ENCODE measurements at places on chromosomes 6 and 20. TPM values are rescaled to one million over a fixed set of nuclear protein-coding genes. Genes with fewer than 3 reads are reported as not detected.

HMGN3 gene
- 121 TPM for polyA plus RNA-seq

DNA sequence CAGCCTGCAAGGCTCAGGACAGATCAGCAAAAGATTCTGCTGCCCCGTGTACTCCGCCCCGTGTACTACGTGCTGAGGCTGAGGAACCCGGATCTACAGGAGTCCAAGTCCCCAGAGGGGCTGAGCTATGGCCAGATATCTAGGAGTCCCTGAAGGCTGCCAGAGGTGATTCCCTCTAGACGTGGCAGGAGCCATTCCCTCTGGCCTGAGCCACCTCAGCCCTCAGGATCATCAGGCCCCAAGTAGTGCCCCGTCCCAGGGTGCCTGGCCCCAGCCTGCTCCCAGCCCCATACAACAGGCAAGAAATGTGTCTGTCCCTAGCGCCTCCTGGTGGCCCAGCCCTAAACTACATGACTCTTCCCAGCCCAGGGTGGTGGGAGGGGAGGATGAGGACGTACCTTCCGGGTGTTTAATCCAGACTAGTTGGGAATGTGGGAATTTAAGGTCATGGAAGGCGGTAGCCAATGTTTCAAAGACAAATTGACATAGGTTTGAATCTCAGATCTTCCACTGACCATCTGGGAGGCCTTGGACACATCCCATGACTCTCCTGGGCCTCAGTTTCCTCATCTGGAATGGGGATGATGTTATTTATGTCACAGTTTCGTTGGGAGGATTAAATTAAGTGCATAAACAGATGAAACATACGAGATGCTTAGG lies 49.4 kb upstream of the PTPN1 start:
- H3K4me1 ChIP-seq, result peaks cover 5% of the 10 kb centered on the region
- no peak overlapping the region for H3K4me3 ChIP-seq
- H3K27me3 ChIP-seq, result no peaks in the 10 kb centered on the region
- DNase-seq, result peak; percentile 87
- no peak overlapping the region for H3K27ac ChIP-seq

LY6G6F gene
- polyA plus RNA-seq, result not detected

GRCh38 chr20:6122873-6123648 lies at the start of gene FERMT1:
Gene FERMT1 (minus strand): TSS chr20:6123030. CDS start chr20:6119554, 3,476 bp downstream.
- peak within 1 kb of the TSS; percentile 34 for H3K27ac ChIP-seq
- no peaks in the 10 kb centered on the region for H3K36me3 ChIP-seq
- H3K27me3 ChIP-seq, result no peaks in the 10 kb centered on the region
- H3K4me3 ChIP-seq, result peak within 1 kb of the TSS; percentile 60
- peaks cover 3% of the 10 kb centered on the region for H3K4me1 ChIP-seq

DNA sequence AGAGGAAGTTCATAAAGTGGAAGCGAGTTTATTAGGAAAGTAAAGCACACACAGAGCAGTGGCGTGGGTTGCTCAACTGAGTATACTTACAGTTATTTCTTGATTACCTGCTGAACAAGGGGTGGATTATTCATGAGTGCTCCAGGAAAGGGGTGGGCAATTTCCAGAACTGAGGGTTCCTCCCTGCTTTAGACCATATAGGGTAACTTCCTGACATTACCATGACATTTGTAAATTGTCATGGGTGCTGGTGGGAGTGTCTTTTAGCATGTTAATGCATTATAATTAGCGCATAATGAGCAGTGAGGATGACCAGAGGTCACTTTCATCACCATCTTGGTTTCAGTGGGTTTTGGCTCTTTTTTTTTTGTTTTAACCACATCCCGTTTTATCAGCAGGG lies 29.8 kb downstream of the PDYN start:
- no peaks in the 10 kb centered on the region for H3K36me3 ChIP-seq
- no peaks in the 10 kb centered on the region for H3K4me1 ChIP-seq
- no peaks in the 10 kb centered on the region for H3K27me3 ChIP-seq
- H3K27ac ChIP-seq, result no peak overlapping the region
- DNase-seq, result no peak

CTCFL gene
- polyA plus RNA-seq, result 0.07 TPM

DNA sequence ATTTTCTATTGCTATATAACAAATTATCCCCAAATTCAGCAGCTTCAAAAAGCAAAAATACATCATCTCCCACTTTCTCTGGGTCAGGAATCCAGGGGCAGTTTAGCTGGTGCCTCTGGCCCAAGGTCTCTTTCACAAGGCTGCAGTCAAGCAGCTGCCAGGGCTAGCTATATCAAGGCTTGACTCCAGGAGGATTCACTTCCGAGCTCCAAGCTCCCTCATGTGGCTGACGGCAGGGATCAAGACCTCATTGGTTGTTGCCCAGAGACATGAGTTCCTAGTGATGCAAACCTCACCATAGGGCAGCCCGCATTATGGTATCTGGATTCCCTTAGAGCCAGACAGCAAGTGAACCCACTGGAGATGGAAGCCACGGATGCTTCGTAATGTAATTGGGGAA lies 1.3 kb upstream of the VNN1 start:
- H3K27ac ChIP-seq, result no peak overlapping the region
- no peaks in the 10 kb centered on the region for H3K27me3 ChIP-seq
- H3K4me1 ChIP-seq, result no peaks in the 10 kb centered on the region
- no peak overlapping the region for H3K4me3 ChIP-seq
- H3K36me3 ChIP-seq, result no peaks in the 10 kb centered on the region

RHAG gene
- polyA plus RNA-seq, result not detected

DNA sequence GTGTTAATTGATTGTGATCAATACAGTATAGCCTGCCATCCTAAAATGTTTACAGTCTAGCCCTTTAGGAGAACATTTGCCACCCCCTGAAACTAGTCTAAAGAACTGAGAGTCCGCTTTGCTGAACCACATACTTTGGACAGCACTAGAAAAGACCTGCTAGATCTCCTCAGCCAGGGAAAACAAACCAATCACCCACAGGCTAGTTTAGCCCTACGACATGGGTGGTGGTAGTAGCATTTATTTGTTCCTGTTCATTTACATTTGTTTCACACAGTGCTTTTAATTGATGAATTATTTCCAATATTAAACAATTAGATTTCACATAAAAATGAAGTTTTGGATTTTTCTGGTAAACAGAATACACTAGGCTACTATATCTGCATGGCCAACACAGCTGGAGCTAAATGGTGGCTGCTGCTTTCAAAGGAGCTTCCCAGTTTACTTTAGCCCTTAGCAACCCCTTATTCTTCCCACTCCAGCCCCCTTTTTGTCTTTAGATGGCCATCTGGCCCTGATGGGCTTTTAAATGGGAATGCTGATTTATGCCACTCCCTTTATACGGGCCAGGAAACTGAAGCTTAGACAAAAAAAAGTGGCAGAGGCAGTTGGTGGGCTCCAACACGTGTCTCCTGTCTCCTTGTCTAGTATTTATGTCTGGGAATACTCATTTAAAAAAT lies 72.4 kb downstream of the ADGRG6 start:
- H3K27me3 ChIP-seq, result no peaks in the 10 kb centered on the region
- no peaks in the 10 kb centered on the region for H3K36me3 ChIP-seq
- H3K4me1 ChIP-seq, result no peaks in the 10 kb centered on the region
- H3K27ac ChIP-seq, result no peak overlapping the region

- no peak overlapping the region for H3K4me3 ChIP-seq
- H3K36me3 ChIP-seq, result no peaks in the 10 kb centered on the region
- H3K27me3 ChIP-seq, result no peaks in the 10 kb centered on the region
- H3K27ac ChIP-seq, result no peak overlapping the region
- DNase-seq, result no peak
- H3K4me1 ChIP-seq, result no peaks in the 10 kb centered on the region
Observed at GRCh38 chr20:51037532-51038115, 14.7 kb upstream of the KCNG1 start.

GGT7 gene
- polyA plus RNA-seq, result 4.4 TPM

- H3K4me1 ChIP-seq, result peaks cover 9% of the 10 kb centered on the region
- H3K4me3 ChIP-seq, result no peak overlapping the region
- DNase-seq, result no peak
- H3K27ac ChIP-seq, result no peak overlapping the region
- H3K36me3 ChIP-seq, result no peaks in the 10 kb centered on the region
Observed at GRCh38 chr6:36659271-36659670, 19.2 kb upstream of the CDKN1A start.

GRCh38 chr20:6780433-6781190 lies 13.1 kb downstream of the BMP2 start:
- no peak for DNase-seq
- H3K27ac ChIP-seq, result no peak overlapping the region
- H3K36me3 ChIP-seq, result no peaks in the 10 kb centered on the region
- no peaks in the 10 kb centered on the region for H3K27me3 ChIP-seq
- H3K4me1 ChIP-seq, result no peaks in the 10 kb centered on the region

- DNase-seq, result peak; percentile 39
- H3K4me1 ChIP-seq, result peaks cover 6% of the 10 kb centered on the region
- no peaks in the 10 kb centered on the region for H3K36me3 ChIP-seq
Observed at GRCh38 chr6:31547727-31548543, 527 bp downstream of the NFKBIL1 start.

DNA sequence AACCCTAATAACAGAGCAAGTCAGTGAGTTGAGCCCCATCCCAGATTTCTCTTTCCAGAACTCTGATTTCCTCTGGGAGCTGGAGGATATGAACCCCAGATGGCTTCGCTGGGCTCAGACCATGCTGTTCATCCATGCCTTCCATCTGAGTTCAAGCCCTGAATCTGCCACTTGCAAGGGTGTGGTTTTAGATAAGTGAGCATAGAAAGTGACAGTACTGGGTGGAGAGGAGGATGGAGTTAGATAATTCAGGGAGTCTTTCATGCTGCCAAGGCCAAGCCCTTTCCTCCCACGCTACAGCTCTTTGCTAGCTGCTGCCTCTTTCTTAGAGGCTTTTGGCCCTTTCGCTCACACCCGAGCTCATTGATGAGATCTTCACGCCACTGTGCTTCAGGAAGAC lies 57.2 kb upstream of the MAFB start:
- no peak overlapping the region for H3K4me3 ChIP-seq
- no peaks in the 10 kb centered on the region for H3K36me3 ChIP-seq
- no peaks in the 10 kb centered on the region for H3K27me3 ChIP-seq
- H3K27ac ChIP-seq, result no peak overlapping the region

DNA sequence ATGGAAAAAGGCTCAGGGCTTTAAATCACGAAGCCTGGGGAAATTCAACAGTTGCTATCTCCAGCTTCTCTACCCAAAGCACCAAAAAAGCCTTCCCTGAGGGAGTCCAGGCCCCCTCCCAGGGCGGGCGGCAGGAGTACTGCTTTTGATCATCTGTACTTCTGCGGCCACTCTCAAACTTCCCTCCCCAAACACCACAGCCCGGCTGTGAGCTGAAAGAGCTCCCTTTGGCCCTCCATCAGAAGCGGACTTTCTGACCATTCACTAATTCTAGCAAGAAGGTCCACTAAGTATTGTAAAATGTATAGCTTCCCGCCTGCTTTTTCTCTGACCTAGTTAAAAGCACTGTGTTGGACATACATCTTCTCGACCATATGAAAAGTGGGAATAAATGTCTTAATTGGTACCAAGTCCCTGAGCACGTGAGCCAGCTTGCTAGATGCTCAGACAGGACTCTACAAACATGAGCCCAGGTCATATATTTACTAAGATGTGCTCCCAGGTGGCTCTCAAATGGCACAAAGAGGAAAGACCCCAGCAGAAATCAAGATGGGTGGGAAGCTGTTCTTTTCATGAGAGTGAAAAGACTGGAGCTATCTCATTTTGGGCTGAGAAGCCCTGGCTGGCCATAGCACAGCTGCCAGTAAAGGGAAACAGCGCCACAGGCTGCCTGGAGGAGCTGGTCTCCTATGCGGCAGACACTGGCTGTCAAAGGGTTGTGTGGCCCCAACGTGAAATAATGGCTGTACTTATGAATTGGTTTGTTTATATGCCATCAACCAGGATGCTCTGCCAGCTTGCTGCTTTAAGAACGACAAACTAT lies 58.6 kb downstream of the GFOD1 start:
- H3K36me3 ChIP-seq, result no peaks in the 10 kb centered on the region
- H3K27me3 ChIP-seq, result no peaks in the 10 kb centered on the region
- H3K4me3 ChIP-seq, result no peak overlapping the region
- no peak overlapping the region for H3K27ac ChIP-seq

DNA sequence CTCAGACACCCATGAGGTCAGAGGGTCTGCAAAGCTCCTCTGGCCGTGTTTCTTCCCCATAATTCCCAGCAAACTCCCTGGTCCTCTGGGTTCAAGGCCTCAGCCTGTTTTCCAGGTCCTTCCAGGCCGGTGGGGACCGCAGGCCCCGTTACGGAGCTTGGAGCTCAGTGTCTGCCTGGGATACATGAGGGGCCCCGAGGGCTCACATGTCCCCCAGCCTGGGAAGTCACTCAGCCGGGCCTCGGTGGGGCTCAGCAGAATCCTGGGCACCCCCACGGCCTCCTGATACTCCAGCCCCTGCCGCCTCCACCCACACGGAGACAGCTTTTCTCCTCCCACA lies 3.4 kb upstream of the SULF2 start:
- H3K27ac ChIP-seq, result no peak overlapping the region
- peaks cover 8% of the 10 kb centered on the region for H3K4me1 ChIP-seq
- H3K36me3 ChIP-seq, result no peaks in the 10 kb centered on the region
- no peak for DNase-seq

DNA sequence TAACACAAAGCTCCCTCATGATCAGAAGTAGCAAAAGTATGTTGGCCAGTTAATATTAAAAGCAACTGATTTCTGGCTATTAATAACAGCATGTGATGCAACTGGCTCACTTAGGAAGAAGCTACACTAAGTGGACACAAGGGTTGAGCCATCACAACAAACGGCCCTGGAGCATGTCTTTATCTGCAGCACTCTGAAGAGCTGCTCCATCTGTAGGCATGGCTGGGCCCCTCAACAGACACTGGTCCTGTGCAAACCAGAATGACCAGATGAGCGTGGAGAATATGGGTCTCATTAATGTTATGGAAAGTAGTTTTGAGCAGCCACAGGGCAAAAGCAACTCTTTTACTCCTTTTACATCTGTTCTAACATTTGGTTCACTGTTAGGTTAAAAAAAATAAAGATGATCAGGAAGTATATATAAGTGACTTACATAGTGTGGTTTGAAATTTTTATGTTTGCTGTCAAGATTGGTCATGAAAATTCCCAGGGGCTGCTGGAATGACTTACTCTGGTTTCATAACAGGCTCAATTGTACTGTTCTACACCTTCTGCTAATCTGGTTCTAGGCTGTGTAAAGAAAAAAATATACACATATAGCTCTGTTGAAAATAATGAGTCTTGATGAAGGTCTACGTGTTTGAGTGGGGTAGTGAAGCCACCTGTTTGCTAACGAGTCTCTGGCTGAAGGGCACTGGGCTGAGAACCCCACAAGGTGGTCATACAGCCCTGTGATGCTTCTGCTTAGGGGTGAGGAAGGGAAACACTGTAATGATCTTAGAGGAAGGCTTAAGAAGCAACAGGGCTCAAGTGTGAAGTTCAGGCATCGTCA lies 58.1 kb downstream of the INSM1 start:
- no peak overlapping the region for H3K4me3 ChIP-seq
- H3K27ac ChIP-seq, result no peak overlapping the region

PTCHD4 gene
- 0.55 TPM for polyA plus RNA-seq

GRCh38 chr20:60900618-60901017 lies 351.4 kb upstream of the CDH4 start:
- no peak overlapping the region for H3K4me3 ChIP-seq
- no peaks in the 10 kb centered on the region for H3K36me3 ChIP-seq
- H3K4me1 ChIP-seq, result no peaks in the 10 kb centered on the region

FLRT3 gene
- polyA plus RNA-seq, result 9.0 TPM

CCDC170 gene
- polyA plus RNA-seq, result 4.2 TPM

GRCh38 chr6:11653028-11653583 lies 115.6 kb downstream of the TMEM170B start:
- peak; percentile 49 for DNase-seq
- H3K4me3 ChIP-seq, result no peak overlapping the region
- H3K4me1 ChIP-seq, result peaks cover 16% of the 10 kb centered on the region
- no peak overlapping the region for H3K27ac ChIP-seq
- H3K27me3 ChIP-seq, result no peaks in the 10 kb centered on the region

- no peaks in the 10 kb centered on the region for H3K27me3 ChIP-seq
- H3K36me3 ChIP-seq, result no peaks in the 10 kb centered on the region
- no peak overlapping the region for H3K27ac ChIP-seq
- H3K4me1 ChIP-seq, result peaks cover 1% of the 10 kb centered on the region
Observed at GRCh38 chr6:138594758-138595140, 95.5 kb upstream of the NHSL1 start.

CABLES2 gene
- polyA plus RNA-seq, result 2.7 TPM

ADGRF1 gene
- polyA plus RNA-seq, result not detected

ARID1B gene
- polyA plus RNA-seq, result 58.5 TPM
